Nasal cavity respiratory epithelium epithelial cell of viscerocranial mucosa (primary cell): ENCODE measurements at places on chromosomes 4 and X. TPM values are rescaled to one million over a fixed set of nuclear protein-coding genes. Genes with fewer than 3 reads are reported as not detected.

The USP17L22 gene
- not detected in 2 replicates for total RNA-seq

The DDX53 gene
- not detected in 2 replicates for total RNA-seq

The CYTL1 gene
- not detected in 2 replicates for total RNA-seq

The XKRX gene
- total RNA-seq = 0.64 and 1.0 TPM in 2 replicates

The HSFX3 gene
- total RNA-seq = not detected in 2 replicates

The PHOX2B gene
- not detected in 2 replicates for total RNA-seq

The MAGEB10 gene
- total RNA-seq = not detected in 2 replicates

The UBL4A gene
- total RNA-seq = 39.6 and 40.6 TPM in 2 replicates

The CT83 gene
- total RNA-seq = not detected in 2 replicates

The RBM47 gene
- 42.7 and 113 TPM in 2 replicates for total RNA-seq

The CENPVL3 gene
- not detected in 2 replicates for total RNA-seq

The ZRSR2 gene
- 4.4 and 8.7 TPM in 2 replicates for total RNA-seq

The PIM2 gene
- 5.9 and 6.5 TPM in 2 replicates for total RNA-seq

The FGF2 gene
- 6.8 and 19.1 TPM in 2 replicates for total RNA-seq

The MAGED4B gene
- 0.57 TPM in 1 of 2 replicates, not detected in the other for total RNA-seq

The CXorf65 gene
- total RNA-seq = not detected in 2 replicates
